ENCODE measurements at places on chromosomes 1 and 21.
A peak's percentile ranks its signal among the peaks of the same experiment; 100 is the strongest.

DNA sequence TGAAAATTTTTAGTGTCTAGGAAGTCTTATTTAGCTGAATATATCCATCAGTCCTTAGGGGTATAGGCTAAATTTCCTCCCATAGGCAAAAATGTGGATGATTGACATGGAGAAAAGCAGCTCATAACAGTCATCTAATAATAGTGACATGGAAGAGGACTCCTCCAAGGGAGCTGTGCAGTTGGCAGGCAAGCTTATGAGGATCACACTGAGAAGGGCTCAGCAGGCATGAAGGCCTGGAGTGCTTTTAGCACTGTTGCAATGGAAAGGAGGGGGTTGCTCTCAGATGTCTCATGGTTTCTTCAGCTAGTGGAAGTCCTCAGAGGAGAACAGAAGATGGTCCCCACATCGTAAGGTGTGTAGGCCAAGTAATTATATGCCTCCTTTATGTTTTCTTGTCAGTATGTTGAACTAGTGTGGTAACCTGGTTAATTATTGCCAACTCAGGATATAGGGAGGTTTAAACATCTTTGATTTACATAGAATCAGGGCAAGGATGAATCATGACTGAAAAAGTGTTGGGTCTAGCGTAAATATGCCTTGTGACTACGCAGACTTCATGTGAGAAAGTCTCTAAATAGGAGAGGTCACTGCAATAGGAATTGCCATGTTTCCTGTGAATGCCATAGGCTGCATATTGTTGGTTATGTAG, 18.9 kb downstream of the VN1R5 start:
- no peak for DNase-seq

- DNase-seq, result no peak
Measured at GRCh38 chr1:116804736-116805135, 50.5 kb downstream of the CD2 start.

GRCh38 chr1:78790174-78790573, 140.5 kb downstream of the IFI44 start:
- DNase-seq, result no peak

DNA sequence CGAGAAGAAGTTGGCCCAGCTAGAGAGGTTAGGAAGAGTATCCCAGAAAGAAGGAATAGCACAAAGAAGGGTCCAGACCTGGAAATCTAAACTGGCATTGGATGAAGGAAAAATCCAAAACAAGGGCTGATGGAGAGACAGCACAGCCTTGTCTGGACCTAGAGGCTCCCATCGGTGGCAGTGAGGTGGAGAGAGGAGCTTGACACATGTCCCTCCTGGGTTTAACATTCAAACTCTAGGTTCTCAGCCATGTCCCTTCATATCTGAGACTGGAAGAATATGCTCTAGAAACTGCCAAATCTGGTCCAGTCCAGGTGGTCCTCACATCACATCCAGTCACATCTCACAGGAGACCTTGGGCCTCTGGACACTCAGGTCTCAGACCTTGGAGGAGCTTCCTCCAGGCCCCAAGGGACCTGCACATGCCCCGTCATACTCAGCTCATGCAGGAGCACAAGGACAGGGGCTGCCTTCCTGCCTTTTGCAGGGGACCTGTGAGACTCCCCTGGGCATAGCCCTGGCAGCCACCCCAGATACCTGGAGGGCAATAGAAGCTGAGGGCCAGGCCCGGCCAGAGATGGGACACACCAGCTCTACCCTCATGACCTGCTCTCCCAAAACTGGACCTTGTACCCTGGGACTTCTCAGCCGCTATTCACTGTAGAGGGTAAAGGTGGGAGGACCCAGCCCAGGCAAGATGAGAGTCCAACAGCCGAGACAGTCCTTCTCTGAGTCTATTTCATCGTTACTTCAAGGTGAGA, 7.5 kb downstream of the TMEM125 start:
- DNase-seq, result no peak

GRCh38 chr1:39671793-39672550, at the start of gene NT5C1A:
NT5C1A (minus strand) TSS chr1:39672107; CDS start chr1:39672038, 69 bp downstream.
- peak; percentile 15 for DNase-seq

DNA sequence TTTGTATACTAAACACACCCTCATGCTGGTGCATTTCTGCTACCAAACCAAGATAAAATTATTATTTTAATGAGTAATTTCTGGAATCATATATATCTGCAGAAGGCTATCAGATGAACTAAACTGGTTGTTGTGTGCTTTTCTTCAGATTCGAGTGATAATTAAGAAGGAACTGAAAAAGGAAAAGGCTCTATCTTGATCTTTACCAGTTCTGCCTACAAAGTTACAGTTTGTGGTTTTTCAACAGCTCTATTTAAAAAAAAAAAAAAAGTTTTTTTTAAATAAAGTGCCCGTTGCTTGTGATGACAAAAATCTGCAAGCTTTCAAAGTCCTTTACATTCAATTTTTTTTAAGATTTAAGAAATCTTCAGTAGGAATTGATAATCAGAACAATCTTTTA, 13.6 kb downstream of the DENND1B start:
- DNase-seq, result no peak

DNA sequence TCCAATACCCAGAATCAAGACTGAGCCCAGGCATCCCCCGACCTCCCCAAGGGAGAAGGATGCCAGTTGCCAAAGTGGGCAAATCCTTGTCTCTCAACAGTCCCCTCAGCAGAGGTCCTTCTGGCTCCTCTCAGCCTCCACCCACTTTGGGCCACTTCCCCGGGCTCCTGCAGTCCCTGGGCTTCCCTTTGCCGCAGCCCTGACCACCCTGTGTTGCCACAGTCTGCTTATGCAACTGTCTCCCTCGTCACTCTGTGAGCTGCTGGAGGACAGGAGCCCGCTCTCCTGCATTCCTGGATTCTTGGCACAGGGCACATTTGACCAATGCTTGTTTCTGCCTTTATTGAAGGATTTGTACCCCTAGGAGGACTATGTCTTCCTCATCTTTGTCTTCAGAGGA, 2.9 kb upstream of the LRP8 start:
- no peak for DNase-seq

GRCh38 chr1:58785442-58786058, 1.7 kb upstream of the JUN start:
- peak; percentile 12 for DNase-seq

GRCh38 chr1:40861224-40862003, 749 bp downstream of the CITED4 start:
- no peak for DNase-seq

- no peak for DNase-seq
Measured at GRCh38 chr1:174960362-174960761, 39.4 kb upstream of the CACYBP start.

DNA sequence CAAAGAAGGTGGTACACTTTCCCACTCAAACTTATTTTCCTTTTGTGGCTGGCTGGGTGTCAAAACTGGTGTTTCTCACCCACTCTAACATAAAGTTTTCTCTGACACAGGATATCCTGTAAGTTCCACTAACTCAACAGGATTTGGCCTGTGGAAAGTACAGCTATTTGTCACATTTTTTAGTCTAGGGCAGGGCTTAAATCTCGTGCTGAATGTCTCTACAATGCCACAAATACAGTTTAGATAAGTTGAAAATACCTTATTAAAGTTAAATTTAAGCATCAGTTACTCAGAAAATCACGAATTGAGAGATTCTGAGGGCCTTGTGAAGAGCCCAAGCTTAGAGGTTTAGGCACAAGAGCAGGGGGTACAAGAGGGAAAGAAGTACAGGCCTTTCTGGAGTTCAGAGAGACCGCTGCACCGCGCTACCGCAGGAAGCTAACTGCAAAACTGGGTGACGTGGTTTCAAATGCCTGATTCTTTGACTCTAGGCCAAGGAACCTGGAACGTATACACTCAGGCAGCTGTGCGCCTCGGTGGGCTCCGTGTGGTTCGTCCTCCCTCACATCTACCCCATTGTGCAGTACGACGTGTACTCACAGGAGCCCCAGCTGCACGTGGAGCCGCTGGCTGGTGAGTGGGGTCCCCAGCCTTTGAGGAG, 23.4 kb upstream of the PWP2 start:
- no peak for DNase-seq

GRCh38 chr1:112508278-112509004, at the start of gene WNT2B:
WNT2B (plus strand) TSS chr1:112508965; CDS start chr1:112509263, 298 bp downstream.
- peak; percentile 15 for DNase-seq

DNA sequence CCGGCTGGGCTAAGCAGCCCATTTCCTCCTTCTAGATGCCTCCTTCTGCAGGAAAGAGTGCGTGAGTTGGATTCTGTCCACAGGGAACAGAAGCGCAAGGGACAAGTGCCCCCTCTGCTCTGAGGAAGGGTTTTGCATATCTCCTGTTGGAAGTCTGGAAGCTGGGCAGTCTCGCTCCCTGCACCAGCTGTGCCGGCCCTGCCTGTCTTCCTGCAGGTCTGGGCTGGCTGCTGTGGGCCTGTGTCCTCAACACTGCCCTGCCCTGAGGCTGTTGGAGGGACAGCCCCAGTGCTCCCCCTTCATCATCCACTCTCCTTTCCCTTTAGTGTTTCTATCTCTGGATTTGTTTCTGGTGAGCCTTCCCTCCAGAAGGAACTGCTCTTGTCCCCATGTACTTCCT, 21.8 kb downstream of the ADARB1 start:
- no peak for DNase-seq

DNA sequence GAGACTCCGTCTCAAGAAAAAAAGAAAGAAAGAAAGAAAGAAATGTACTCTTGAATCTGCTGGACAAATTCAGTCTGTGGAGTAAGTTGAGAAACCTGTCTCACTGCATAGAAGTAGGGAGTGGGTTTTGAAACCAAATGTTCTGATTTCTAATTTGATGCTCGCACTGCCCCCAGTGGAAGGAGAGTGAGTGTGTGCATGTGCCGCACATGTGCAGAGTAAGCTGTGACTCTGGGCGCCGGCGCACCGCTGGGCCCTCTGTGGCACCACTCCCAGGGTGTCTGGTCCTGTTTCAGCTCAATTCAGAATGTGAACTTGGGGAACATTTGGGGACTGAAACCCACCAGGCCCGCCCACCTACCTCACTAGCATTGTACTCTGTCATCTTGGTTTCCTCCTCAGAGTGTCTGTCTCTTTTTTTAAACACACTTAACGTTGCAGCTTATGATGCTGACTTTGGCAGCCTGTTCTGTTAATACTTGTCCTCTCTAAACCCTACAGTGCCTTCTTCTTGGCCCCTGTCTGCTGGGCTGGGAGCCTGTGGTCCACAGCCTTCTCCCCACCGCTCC, 104.6 kb downstream of the CACNA1E start:
- DNase-seq, result no peak

DNA sequence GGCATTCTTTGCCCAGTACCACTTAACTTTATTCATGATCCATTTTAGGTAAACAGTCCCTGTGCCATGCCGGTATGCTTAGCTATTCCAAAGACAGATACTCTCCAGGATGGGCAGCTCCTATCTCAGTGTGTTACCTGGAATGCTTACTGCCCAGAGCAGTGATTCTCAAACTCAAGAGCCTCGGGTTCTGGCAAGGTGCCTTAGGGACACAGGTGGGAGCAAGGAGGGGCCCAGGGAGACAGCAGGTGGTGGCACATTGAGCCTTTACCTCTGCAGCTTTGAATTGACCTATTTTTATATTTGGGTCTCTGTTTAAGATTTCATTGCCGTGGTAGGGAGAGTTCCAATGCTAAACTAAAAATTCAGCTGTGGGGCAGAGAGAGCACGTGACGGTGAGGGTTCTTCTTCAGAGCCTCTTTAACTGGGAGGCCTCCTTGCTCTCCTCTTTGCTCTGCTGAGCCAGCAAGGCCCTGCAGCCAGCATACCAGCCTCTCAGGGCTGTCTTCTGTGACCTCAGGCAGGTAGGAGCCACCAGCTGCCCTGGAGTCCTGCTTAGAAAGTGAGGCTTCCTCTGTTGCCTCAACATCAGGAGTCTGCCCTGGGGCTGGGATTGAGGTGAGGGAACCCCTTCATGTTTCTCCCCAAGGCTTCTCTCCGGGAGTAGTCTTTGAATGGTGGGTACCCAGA, 20.2 kb downstream of the PHGDH start:
- no peak for DNase-seq

- DNase-seq, result no peak
Measured at GRCh38 chr1:164382384-164382783, 176.6 kb upstream of the PBX1 start.

GRCh38 chr1:221093903-221094791, 214.9 kb downstream of the HLX start:
- no peak for DNase-seq

DNA sequence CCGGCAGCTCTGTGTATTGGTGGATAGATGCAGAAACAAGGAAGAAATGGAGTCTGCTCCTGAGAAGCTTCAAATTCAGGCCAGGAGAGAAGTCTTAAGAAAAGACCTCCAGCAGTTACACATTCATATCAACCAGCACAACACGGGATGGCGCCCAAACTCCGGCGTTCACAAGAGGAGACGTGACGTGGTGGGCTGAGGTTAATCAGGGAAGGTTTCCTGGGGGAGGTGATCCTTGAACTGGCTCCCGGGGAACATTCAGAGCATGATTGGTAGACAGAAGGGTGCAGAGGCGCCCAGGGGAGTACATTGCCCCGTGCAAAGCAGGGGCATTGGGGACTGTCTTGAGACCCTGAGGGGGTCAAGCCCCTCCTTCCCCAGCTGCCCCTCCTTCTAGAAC, 27.7 kb upstream of the SPSB1 start:
- no peak for DNase-seq

GRCh38 chr1:185170291-185170848, 13.4 kb downstream of the SWT1 start:
- peak; percentile 43 for DNase-seq

- DNase-seq, result no peak
Measured at GRCh38 chr1:184590163-184590750, 164.4 kb downstream of the EDEM3 start.

DNA sequence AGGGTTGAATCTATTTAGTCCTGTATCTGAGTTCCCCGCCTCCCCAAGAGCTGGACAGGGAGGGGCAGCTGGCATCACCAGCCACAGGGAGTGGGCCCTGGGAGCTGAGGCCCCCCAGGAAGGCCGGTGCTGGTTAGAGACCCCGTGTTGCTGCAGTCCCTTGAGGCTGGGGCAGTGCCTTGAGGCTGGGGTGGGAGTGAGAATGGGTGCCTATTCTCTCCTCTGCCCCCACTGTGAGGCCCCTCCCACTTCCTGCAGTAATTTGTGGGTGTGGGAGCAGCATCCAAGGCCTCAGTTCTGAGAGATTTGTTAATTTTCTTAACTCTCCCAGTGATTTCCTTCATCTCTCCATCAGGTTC, 2.5 kb upstream of the TRAPPC3 start:
- no peak for DNase-seq

GRCh38 chr1:162878000-162878596, 17.1 kb upstream of the CCDC190 start:
- peak; percentile 51 for DNase-seq

DNA sequence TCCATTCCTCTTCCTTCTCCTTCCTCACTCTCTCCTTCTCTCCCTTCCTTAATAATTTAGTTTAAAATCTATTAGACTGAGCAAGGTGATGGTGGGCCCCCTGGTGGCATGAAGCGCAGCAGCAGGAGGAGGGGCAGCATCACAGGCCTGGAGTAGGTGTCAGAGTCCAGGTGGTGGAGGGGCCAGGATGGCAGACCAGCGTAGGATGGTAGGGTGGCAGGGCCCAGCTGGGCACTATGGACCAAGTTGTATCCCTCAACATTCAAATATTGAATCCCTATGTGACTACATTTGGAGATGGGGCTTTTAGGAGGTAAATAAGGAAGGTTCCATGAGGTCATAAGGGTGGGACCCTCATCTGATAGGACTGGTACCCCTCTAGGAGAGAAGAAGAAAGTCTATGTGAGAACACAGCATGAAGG, 61.0 kb downstream of the WDR4 start:
- no peak for DNase-seq
